SIG-M5 (cell line): ENCODE measurements at places on chromosomes 1 and 21.

- no peak for DNase-seq
Measured at GRCh38 chr1:21174230-21174629, 2.5 kb downstream of the EIF4G3 start.

GRCh38 chr1:59678040-59678439, 136.7 kb upstream of the HOOK1 start:
- no peak for DNase-seq

- no peak for DNase-seq
Measured at GRCh38 chr1:222555992-222556615, 8.2 kb upstream of the HHIPL2 start.

DNA sequence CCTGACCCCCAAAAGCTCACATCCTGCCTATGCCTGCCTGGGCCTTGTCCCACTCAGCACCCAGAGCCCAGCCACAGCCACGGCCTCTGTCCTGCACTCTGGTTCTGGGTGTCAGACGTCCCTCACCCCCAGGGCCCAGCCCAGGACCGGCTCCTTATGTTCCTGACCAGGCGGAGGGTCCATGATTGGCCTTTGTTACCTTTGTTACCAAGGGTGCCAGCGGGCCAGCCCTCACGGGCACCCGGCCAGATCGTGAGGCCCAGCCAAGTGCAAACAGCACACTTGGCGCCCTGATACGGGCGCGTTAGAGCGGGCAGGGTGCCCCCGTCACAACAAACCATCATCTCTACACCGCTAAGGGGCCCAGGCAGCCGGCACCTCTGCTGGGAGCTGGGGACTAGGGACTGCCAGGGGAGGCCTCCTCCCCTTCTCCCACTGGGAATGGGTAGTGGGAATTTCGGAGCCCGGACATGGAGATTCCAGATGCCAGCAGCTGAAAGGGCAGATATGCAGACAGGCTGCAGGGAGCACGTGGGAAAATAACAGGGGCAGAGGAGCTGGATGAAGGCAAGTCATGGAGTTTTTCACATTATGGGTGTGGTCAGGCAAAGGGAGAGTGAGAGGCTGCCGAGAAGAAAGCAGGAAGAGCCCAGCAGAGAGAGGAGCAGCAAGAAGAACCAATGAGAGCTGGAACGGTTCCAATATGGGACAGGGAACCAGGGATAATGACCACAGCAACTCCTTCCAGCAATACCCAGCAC, 22.1 kb downstream of the HSPG2 start:
- DNase-seq, result no peak

GRCh38 chr1:69258842-69259241, 308.9 kb upstream of the LRRC7 start:
- DNase-seq, result no peak

- DNase-seq, result peak; percentile 28
Measured at GRCh38 chr1:208183977-208184911, 59.9 kb downstream of the PLXNA2 start.

GRCh38 chr1:6267686-6268322, 6.9 kb upstream of the GPR153 start:
- DNase-seq, result no peak

- DNase-seq, result no peak
Measured at GRCh38 chr1:47823040-47823808, 174.0 kb downstream of the TRABD2B start.

GRCh38 chr1:171751221-171751620, 9.4 kb upstream of the VAMP4 start:
- no peak for DNase-seq

- peak; percentile 16 for DNase-seq
Measured at GRCh38 chr1:43381612-43382011, 8.0 kb downstream of the MED8 start.
